ENCODE measurements at places on chromosomes 6 and 20.
A peak's percentile ranks its signal among the peaks of the same experiment; 100 is the strongest.

DNA sequence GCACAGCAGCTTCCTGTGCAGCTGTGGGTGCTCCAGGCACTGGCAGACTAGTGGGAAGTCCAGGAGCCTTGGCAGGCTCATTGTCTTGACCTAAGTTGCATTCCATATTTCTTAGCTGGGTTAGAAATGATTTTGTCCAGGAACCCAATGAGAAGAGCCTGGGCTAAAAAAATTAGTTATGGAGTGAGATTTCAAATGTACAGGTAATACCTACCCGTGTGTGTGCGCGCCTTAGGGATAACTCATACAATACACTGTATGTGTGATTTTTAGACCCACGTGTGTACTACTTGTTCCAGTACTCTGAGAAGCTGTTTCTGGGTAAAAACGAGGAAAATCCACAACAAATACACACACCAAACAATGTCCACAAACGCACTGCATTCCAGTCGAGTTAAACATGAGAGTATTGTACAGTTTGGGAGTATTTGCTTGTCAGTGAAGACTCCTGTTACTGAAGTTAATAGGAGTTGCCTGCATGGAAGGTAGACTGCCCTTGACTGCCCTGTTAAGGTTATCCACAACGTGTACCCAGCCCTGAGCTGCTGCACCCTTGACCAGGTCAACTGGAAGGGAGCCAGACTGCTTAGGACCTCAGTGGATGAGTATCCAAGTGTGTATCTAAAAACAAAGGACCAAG, 1.4 kb downstream of the PAQR8 start:
- DNase-seq: no peak

GRCh38 chr20:50338479-50339391, 148.1 kb downstream of the CEBPB start:
- DNase-seq: no peak

GRCh38 chr20:34874094-34874654, 1.5 kb upstream of the GGT7 start:
- DNase-seq: peak; percentile 84

DNA sequence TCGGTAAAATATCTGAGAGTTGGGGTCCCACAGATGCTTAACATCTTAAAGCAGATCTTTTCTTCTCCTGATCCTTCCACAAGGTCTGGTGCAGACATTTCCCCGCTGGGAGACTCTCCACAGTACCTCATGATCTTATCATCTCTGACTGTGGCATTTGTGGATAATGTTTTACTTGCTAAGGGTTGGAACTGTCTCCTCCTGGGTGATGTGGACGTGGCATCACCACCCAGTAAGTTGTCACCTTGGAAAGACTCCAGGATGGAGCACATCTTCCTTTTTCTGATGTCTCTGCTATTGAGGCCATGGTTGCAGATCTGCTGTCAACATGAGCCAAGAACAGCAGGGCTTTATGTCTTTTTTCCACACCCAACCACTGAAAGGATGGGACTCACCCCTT, 42.0 kb upstream of the FANCE start:
- no peak for DNase-seq

DNA sequence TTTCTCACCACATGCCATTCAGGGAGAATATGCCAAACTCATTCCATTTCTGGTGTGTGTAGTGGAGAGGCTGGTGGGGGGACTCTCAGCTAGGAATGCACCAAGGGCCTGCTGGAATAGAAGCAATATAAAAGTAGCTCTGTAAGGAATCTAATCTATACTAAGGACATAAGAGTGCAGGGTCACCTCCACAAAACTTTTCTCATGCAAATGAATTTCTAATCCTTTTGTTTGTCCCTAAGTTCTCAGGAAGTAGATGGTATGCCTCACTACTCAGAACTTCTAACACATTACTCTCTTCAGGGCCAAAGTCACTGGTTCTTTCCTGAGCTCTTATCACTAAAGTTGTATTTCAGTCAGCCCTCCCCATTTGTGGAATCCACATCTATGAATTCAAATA, 427.2 kb downstream of the C6orf118 start:
- DNase-seq: no peak

DNA sequence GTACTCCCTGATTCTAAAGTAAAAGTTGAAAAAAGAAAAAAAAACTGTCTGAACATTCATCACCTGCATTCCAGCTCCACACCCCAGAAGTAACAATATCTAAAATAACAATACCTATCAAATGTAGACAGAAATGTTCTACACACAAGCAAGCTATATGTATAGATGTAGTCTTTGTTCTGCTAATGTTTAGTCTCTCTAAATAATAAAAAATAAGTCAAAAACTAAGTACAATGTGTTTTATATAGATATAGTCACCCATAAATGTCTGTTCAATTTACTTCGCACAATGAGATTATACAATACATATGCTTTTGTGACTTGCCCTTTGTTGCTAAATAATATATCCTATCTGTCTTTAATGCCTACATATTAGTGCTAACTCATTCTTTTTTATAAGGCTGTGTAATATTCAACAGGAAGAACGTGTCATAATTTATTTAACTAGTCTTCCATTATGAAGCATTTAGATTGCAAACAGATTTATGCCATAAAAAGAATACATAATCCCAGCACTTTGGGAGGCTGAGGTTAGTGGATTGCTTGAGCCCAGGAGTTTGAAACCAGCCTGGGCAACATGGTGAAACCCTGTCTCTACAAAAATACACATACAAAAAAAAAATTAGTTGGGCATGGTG, 216.2 kb upstream of the ZNF217 start:
- no peak for DNase-seq

DNA sequence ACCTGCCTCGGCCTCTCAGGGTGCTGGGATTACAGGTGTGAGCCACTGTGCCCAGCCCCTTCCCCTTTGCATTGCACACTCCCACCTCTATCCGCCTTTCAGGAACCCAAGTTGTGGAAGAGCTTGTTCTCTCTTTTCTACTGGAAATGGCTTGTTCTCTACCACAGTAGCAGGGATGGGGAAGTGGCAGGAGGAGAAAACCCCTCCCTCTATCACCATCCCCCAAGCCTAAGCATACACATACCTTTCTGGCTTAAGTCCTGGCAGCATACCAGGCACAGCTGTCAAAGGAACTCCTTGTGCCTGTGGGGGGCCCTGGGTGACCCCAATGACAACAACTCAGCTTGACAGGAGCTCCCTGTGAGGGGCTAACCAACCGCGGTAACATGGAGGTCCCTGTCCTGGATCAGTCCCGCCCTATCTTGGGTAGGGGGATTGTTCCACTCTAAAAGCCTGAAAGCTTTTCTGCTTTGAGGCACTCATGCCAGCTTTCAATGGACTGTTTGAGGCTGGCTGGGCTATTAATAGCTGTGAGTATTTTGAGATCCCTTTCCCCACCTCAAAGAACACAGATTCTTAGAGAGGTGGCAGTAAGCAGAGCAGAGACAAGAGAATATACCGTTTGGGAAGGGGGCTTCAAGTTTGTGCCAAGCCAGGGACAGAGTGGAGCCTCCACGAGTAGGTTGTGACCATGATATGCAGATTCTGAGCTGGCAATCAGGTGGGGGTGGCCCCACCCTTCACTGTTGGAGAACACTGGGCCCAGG, 2.3 kb downstream of the KLHDC3 start:
- DNase-seq: no peak

GRCh38 chr20:51374456-51374830, 168.1 kb downstream of the NFATC2 start:
- no peak for DNase-seq

DNA sequence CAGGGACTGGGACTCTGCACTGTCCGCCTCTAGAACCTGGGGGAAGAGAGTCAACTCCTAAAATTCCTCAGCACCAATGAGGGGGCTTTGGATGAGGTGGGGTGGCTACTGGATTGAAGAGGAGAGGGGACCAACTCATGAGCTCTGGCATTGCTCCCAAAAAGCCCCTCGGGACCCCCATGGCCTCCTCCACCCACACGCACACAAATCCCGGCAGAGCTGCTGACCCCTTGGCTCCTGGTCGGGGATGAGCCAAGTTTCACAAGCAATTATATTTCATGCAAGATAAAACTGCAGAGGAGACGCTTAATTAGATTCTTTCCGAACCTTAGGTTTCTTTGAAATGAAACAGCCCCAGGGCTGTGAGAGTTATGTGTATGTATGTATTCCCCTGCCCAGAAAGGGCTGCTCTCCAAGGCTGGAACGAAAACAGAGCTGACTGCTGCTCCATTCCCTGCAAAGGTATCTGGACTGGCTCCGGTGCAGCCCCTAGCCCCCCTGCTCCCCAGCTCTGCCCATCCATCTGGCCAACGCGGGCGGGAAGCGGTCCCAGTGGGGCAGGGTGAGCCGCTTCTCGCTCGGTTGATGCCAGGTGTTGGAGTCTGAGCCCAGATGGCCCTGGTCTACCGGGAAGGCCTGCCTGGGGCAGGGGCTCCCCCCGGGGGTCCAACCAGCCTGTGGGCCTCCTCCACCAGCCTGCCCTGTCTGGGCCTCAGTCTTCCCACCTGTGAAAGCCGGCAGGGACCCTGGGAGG, 46.8 kb upstream of the STX16 start:
- no peak for DNase-seq

DNA sequence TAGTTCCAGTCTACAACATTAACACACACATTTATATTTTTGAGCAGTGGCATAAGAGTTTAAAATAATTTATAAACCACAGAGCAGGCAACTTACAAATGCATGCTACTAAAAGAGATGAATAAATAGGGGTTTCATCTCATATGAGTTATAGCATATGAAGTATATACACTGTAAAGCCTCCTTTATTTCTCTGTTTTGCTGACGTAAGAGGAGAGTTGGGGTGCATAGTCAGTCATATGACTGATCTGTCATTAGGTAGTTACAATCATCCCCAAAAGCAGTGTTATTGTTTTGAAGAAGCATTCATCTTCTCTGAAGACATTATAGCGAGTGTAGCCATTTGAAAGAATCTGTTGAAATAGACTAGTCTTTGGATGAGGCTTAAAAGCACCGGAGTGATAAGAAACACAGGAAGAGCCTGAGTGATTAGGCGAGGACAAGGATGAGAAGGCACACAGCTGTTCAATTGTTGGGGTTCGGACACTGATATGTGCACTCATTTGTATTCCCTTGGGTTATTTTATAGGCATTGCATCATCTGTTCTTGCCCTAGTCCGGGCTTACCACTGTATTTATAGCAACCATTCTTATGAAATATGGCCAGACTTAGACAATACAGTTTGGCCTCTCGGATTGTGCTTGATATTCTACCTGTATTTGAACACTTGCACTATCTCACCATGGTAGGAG, 325.7 kb downstream of the SAMD5 start:
- DNase-seq: no peak

DNA sequence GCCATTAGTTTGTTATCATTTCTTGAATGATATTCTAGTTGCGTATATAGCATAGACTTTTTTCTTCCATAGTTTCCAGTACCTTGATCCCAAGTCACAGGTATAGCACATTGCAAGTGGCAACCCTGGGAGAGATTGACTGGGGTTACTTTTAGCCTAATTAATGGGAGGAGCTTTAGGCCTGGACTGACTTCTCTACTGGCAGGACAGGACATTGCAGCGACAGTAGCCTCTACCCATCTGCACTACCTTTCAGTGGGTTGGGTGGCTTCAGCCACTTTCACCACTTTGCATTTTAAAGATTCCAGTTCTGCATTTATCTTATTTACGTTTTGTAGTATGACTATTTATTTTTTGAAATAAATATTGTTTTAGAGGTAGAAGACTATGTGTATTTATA, 320.3 kb downstream of the RIMS1 start:
- no peak for DNase-seq

DNA sequence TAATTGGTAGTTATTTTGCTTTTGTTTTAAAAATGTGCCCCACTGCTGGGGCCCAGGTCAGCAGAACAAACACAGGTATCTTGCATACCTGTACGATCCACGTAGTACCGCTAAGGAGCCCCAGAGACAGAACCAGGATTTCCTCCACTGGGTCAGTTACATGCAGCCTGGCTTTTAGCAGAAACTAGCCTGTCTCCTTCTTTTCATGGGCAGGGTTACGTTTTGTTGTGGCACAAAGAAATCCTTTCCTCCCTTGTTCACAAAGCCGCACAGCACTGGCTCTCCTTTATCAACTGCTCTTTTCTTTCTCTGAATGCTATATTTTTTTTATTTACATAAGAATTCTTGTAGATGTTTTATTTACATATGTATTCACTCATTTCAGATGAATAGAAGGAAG, 190.3 kb upstream of the POU3F2 start:
- DNase-seq: no peak

DNA sequence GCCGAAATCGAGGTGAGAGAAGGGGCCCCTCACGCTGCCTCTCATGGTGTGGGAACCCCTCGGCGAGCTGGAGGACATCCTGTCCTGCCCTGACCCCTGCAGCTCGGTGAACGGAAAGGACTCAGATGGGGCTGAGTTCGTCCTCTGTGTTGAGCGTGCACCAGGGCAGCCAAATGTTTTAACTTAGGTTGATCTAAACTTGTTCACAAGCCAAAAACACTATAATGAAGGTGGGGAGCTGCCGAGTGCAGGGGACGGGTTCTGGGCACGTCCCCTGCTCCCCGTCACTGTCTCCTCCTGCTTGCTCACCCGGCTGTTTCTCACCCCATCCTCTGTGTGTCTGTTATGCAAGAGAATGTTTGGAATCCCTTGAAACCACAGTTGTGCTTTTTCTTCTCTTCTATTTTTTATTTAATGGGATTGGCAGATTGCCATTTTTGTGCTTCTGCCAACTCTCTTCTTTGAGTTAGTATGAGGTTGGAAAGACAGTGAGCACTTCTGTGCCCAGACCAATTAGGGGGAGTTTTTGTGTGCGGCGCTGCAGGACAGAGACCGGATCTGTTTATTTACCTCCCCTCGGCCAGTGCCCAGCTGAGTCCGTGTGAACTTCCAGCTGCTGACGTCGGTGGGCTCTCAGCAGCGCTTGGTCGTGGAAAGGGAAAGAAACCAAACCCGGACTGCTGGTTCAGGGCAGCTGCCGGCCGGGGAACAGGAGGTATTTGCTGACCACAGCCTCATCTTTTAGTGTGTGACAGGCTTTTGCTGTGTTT, 158.1 kb downstream of the DTNBP1 start:
- DNase-seq: no peak

DNA sequence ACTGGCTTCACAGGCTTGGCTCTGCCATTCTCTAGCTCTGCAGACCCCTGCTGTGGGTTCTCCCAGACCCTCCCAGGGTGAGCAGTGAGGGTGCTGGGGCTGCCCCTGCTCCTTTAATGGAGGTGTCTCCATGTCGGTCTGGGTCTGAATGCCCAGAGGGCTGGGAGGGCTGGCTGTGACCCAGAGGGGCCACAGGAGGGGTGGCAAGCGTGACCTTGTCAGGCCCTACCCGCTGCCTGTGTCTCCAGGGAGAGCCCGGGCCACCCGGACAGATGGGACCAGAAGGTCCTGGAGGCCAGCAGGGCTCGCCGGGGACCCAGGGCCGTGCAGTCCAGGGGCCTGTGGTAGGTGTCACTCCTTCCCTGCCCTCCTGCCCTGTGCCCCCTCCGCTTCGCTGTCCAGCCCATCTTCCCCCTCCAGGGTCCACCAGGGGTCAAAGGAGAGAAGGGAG, 32.1 kb downstream of the COL20A1 start:
- DNase-seq: no peak

GRCh38 chr6:159540152-159540551, 152.9 kb downstream of the SOD2 start:
- DNase-seq: no peak

- DNase-seq: no peak
Measured at GRCh38 chr6:35633579-35634089, 55.1 kb downstream of the FKBP5 start.

Data from coronary artery (tissue), 2 donors.